ENCODE measurements at places on chromosomes 2 and 18. TPM values are rescaled to one million over a fixed set of nuclear protein-coding genes. Genes with fewer than 3 reads are reported as not detected.

EFR3B gene
- 0.16 TPM for total RNA-seq

PAX8 gene
- total RNA-seq: 19.8 TPM

RNF144A gene
- total RNA-seq: 14.0 TPM

MC4R gene
- total RNA-seq: 0.36 TPM

VAMP5 gene
- 32.5 TPM for total RNA-seq

FAM136A gene
- total RNA-seq: 20.4 TPM

CCDC121 gene
- 0.85 TPM for total RNA-seq

UGT1A10 gene
- total RNA-seq: not detected

NYAP2 gene
- not detected for total RNA-seq

Data from hair follicle dermal papilla cell (primary cell).